GM12878 (cell line): ENCODE measurements at places on chromosomes 7 and 10.

DNA sequence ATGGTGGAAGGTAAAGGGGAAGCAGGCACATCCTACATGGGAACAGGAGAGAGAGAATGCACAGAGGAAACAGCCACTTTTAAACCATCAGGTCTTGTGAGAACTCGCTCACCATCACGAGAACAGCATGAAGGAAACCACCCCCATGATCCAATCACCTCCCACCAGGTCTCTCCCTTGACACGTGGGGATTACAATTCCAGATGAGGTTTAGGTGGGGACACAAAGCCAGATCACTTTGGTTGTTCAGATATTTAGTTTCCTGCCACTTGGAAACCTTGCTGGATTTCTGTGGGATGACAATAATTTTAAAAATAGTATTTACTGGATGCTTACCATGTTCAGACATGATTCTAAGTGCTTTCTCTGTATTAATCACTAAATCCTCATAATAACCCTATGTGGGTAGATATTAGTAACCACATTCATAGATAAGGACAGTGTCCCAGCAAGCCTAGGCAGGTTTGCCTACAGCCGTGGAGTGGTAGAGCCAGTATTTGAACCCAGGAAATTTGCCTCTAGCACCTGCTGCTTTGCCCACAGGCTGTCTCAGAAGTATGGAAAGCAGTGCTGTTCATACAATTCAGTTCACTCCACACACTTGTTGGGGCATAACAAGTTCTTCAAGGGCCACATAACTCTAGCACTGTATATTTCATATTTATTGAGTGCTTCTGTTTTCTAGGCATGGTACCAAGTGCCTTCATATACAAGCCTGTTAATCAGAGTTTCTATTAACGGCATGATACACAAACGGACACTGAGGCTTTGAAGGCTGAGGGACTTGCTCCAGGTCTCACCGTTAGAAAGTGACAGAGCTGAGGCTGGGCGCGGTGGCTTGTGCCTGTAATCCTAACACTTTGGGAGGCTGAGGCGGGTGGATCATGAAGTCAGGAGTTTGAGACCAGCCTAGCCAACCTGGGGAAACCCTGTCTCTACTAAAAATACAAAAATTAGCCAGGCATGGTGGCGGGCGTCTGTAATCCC is 8.3 kb downstream of the TLL2 start:
- DNase-seq: no peak

GRCh38 chr7:108063520-108063933 is 60.6 kb upstream of the LAMB1 start:
- DNase-seq: peak; percentile 23

DNA sequence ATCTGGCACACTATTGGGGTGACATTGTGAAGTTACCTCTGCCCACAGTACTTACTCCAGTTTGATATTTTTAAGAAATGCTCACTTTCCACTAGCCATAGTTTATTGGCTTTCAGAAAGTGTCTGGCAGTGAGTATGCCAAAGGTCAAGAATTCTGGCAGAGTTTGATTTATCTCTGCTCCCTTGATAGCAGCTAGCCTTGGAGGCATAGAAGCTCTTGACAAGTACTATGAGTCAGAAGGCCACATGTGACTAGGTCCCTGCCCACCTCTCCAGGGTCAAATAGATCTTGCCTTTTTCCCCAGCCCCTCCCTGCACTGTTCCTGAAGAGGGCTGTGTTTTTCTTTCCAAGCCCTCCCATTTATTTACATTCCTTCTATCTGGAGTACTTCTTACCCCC is 202.2 kb downstream of the AUTS2 start:
- no peak for DNase-seq

DNA sequence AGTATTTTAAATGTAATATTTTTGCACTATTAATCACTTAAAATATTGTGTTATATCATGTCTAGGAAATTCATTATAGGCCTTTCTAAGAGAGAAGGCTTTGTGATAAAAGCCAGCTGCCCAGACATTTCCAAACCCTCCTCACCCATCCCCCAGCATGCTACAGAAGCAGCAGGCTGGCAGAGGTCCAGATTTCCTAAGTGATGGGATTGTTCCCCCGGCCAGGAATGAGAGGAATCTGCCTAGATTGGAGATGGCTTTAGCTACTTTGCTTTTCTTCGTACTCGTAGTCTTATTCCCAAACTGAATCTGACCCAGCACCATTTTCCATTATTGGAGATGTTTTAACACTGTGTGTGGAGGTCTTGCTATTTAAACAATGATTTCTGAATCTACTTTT is 29.4 kb downstream of the CDK14 start:
- no peak for DNase-seq

- DNase-seq: no peak
Measured at GRCh38 chr7:43621729-43622448, 39.0 kb downstream of the STK17A start.

- no peak for DNase-seq
Measured at GRCh38 chr10:78934532-78934898, 134.3 kb upstream of the ZMIZ1 start.

GRCh38 chr10:127100983-127101615 is 95.3 kb downstream of the INSYN2A start:
- DNase-seq: no peak

DNA sequence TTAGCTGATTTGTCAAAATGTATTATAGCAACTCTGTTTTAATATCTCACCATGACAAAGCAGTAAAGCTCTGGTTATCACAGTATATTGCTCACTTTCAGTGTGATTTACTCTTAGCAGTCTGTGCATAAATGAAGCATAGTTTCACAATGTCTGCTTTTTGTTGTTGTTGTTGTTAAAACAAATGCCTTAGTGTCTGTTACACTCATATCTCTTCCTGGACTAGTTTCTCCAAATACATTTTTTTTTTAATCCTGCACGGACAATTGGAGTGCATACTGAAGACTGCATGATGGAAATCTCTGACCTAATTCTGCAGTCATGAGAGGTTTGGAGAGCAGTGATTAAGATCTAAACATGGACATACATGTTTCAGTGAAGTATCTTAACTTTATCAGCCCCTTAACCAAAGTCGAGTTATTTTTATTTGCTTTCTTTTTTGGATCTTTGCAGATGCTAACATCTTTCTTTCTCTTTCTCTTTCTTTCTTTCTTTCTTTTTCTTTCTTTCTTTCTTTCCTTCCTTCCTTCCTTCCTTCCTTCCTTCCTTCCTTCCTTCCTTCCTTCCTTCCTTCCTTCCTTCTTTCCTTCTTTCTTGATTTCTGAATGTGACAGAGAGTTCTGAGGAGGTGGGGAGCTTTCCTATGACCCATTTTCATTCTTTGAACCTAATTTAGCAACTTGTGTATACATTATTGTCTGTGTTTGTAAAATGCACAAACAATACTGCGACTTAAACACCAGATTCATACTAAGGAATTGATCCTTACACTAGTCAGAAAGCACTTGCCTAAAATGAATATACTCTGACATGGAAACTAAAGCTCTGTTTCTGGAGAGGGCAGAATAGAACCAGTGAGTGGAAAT is 161.5 kb upstream of the AGR3 start:
- DNase-seq: no peak

DNA sequence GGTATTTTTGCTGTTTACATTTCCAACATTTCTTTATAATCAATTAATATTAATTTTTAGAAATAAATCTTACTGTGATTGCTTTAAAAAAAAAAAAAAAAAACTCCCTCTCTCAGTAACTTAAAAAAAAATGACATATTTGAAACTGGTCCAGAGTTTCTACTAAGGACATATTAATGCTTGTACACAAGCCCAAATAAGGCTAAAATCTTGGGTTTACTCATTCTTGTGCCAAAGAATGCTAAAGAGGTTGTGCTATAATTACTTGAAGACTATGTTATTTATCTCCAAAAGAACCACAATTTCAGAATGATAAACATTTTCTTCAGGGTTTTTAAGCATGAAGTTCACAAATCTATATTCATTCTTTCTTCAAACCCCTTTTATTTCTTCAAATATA is 39.4 kb upstream of the PHF14 start:
- DNase-seq: no peak

- DNase-seq: no peak
Measured at GRCh38 chr7:42677751-42678699, 233.8 kb downstream of the C7orf25 start.
